ENCODE measurements at places on chromosomes 3 and 15.
A peak's percentile ranks its signal among the peaks of the same experiment; 100 is the strongest.

DNA sequence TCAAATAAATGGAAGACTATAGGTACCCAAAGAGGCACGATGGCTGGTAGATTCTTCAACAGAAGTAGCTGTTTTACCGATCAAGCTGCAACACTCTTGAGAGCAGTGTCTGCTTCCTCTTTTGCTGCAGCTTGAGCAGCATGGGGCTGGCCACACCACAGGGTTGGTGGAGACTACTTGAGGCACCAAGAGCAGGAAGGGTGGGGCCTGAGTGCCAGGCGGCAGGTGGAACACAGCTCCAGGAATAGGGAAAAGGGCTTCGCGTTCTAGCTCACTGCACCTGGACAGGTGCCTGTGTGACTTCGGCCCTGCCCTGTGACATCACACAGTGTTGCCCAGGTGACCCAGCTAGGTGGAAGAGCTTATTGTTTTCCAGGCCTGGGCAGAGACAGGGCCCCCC lies at the start of gene CCDC33:
TSS of gene CCDC33 (plus strand) at position 365 of the 400 bp plus-strand sequence. CDS start 394 bp downstream, outside the sequence.
- no peak for DNase-seq

DNA sequence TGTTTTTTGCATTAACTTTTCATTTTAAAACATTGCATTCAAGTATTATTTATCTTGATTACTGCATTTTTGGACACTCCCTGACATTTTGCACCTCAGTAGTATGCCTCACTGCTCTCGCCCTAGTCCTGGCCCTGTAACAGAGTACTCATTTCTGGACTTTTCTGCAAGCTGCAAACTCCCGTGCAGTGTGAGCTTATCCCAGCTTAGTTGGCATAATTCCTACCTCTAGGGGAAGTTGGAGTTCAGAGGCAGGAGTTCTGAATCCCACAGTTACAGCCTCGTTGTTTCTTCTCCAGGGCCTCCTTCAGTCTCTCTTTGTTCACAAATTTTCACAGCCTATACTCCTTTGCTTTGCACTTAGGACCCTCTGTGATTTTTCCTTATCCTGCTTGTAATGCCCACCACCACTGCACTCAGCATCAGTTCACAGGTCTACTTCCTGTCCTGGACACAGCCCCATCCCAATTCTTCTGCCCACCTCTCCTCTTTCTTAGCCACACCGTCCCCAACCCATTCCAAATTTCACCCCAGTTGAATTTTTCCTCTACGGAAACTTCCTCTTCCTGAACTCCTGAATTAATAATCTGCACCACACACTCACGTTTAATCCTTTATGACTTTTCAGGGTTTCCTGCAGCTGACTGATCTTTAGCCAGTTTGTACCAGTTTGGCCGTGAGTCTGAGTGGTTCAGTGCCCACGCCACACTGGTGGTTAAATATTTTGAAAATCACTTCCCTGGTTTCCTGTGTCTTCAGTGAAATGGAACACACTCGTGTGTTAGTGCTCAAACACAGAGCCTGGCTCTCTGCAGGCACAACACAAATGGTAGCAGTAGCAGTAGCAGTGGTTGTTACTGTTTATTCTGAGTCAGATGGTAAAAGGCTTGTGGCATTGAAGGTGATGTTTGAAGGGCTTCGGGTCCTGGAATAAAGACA lies 6.3 kb upstream of the CTSH start:
- no peak for DNase-seq

- no peak for DNase-seq
Observed at GRCh38 chr3:194713299-194714136, 27.8 kb downstream of the FAM43A start.

DNA sequence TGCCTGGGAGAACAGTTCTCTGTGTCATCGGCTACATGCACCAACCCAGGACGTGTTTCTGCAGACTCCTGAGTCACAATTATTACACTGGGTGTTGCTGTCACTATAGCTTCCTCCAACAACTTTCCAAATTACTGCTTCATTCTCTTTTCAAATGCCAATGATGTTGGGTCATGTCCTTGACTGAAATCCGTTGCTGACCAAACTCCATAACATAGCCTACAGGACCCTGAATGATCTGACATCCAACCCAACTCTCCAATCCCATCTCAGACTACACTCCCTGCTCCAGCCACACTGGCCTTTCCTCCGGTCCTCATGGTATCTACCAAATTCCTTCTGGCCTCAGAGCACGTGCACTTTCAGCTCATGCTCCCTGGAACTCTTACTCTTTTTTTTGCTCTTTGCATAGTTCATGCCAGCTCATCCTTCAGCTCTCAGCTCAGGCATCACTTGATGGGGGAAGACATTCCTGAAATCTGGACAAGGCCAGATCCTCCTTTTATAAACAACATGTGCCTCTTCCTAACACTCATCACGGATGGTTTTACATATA lies 108.8 kb upstream of the PTPRG start:
- no peak for DNase-seq

GRCh38 chr15:100911086-100911485 lies 8.1 kb upstream of the LRRK1 start:
- no peak for DNase-seq

GRCh38 chr3:128197855-128198254 lies 44.6 kb downstream of the EEFSEC start:
- no peak for DNase-seq

DNA sequence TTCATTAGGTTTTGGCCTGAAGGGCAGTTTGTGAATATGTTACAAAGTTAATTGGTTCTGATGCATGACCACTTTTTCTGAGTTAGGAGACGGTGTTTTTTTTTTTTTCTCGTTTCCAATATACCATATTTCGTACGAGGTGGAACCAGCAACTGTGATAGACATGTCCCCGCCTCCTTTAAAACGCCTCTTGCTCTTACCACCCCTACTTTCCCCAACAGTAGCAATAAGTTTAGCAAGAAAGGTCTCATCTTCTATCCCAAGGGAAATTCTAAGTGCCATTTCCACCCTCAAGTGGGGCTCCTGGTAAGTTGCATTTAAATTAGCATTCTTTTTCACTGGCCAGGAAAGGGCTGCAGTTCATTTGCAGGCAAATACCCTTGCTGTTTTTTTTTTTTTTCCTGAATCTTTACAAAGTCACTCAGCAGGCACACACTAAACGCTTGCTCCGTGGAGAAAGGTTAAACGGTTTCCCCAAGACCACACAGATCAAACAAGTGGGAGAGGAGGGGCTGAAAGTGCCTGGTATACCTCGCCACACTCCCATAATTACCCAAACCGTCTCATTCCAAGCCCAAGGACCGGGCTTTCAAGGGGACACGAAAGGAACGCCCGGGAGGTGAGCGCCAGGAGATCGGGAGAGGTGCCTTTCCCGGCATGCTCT lies 39.5 kb upstream of the MGA start:
- peak; percentile 81 for DNase-seq

GRCh38 chr3:179450901-179451264 lies 387 bp downstream of the GNB4 start:
- no peak for DNase-seq

GRCh38 chr3:279325-279724 lies 82.8 kb downstream of the CHL1 start:
- DNase-seq, result no peak

GRCh38 chr15:45105586-45105985 lies 8.4 kb downstream of the DUOX2 start:
- DNase-seq, result no peak

DNA sequence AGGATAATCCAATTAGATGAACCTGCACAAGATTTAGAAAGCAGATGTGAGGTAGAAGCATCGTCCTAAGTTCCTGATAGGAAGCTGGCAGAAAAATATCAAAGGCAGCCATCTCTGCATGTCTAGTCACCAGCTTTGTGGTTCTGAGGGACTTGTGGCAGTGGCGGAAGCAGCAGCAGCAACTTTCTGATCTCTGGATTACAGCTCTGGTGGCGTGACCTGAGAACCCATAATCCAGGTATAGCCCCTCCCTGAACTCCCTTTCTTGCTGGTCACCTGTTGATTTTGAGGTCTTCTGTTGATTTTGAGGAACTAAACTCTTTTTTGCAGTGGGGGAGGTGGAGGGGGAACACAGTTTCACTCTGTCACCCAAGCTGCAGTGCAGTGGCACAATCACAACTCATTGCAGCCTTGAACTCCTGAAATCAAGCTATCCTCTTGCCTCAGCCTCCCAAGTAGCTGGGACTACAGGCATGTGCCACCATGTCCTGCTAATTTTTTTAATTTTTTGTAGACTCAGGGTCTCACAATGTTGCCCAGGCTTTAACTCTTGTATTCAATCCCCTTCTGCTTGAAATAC lies 7.9 kb downstream of the FSIP1 start:
- DNase-seq, result no peak

GRCh38 chr15:73684581-73685455 lies 635 bp downstream of the CD276 start:
- no peak for DNase-seq

DNA sequence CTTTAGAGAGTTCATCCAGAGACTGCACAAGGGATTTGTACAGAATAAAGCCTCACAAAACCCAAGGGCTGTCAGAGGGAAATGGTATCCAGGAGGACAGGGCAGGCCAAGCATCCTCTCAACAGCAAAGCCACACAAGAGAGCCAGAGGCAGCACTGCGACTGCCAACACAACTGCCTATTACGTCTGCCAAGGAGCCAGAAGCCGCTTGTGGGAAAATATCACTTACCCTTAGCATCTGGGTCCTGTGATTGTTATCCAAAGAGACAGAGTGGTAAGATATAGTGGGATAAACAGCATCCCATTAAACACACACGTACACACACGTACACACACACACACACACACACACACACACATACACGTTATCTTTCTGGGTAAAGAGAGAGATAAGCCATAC lies 618.3 kb upstream of the AGTR1 start:
- no peak for DNase-seq

GRCh38 chr3:179272385-179272784 lies 21.5 kb upstream of the KCNMB3 start:
- no peak for DNase-seq

- DNase-seq, result no peak
Observed at GRCh38 chr15:60079210-60079609, 75.1 kb downstream of the FOXB1 start.

DNA sequence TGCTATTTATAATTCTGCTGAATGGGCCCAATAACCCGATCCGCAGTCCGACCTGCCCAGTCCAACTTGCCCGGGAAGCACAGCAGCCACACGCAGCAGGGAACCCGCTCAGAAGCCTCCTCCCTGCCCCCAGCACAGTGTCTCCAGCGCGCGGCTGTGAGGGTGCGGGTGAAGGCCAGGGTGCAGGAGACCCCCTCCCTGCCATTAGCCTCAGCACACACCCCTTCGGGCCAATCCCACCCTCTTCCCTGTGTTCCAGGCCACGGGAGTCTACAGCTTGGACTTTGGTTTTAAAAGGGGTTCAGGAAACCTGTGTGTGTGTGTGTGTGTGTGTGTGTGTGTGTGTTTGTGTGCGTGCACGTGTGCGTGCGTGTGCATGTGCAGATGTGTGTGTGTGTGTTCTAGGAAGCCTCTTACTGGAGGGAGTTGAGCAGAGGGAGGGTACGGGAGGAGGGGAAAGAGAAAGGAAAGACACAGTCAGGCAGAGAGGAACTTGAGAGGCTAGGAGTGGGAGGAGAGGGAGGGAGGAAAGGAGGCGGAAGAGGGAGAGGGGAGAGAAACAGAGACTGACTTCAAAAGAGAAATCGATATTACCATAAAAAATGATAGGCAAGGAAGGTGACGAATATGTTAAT lies 34.2 kb downstream of the ATP2B2 start:
- DNase-seq, result peak; percentile 57

DNA sequence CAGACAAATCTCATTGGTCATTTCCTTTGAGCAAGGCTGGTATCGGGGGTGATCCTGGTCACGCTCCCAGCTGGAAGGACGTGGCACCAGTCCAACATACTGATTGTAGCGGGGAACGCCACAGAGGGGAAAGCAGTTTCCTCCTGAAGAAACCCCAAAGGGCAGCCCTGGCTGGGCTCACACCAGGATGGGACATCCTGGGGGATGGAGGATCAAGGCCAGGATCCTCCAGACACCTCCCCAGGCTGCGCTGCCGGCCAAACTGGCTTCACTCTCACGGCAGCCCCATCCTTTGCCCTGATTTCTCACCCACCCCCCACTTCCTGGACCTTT lies 36.6 kb downstream of the MUC20 start:
- no peak for DNase-seq

DNA sequence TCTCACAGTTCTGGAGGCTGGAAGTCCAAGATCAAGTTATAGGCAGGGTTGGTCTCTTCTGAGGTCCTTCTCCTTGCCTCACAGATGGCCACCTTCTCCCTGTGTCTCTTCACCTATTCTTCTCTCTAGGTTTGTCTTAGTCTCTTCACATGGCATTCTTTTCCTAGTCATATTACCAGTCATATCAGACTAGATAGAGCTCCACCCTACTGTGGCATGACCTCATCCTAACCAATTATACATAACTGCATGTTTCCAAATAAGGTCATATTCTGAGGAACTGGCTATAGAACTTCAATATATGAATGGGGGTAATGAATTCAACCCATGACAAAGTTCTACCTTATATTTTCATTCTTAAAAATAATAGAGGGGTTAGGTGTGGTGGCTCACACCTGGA lies 196.4 kb upstream of the UBE3A start:
- DNase-seq, result no peak

GRCh38 chr15:91413142-91413541 lies 313.1 kb downstream of the SV2B start:
- DNase-seq, result no peak

DNA sequence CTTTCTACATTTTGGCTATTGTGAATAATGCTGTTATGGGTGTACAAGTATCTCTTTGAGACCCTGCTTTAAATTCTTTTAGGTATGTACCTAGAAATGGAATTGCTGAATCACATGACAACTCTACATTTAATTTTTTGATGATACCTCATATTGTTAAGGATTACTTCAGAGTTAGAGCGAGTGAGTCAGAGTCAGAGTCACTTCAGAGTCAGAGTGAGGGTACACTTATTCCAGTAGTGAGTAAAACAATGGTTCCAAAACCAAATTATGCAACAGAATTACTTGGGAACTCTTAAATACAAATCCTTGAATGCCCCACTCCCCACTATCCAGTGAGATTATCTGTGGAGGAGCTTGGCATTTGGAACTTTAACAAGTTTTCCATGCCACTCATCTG lies 50.3 kb upstream of the SNRK start:
- DNase-seq, result no peak

DNA sequence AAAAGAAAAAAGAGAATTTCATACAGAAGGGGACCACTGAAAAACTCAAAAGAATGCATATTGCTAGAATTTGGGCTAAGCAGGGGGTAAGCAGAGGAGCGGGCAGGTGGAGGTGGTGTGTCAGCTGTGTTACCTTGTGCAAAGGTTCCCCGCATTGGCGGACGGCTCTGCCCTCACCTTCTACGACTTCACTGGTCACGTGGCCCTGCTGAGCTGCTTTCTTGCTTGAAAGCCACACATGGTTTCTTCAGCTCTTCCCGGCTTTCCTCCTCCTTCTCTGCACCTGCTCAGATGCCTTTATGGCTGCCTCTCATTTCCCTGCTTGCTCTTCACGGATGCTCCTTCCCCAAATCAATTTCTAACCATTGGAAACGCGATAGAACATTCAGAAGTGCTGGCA lies 30.5 kb downstream of the FAH start:
- no peak for DNase-seq

DNA sequence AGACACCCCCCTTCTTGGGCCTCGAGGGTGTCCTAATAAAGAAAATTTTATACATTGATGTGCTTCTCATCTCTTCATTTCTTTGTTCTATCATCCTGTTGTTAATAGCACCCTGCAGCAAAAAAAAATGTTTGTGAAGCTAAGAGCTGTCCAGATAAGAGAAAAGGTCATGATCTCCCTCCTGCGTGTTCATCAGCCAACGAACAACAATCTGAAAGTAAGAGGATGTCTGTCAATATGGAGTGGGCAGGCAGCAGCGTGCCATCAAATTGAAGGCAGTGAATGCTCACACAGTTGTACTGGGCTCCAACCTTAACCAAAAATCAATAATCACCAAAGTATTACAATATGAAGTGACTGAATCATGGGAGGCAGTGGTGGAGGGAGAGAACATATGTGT lies 418.6 kb upstream of the ONECUT1 start:
- DNase-seq, result no peak
